ENCODE measurements at places on chromosomes 12 and 14.
A peak's percentile ranks its signal among the peaks of the same experiment; 100 is the strongest.

DNA sequence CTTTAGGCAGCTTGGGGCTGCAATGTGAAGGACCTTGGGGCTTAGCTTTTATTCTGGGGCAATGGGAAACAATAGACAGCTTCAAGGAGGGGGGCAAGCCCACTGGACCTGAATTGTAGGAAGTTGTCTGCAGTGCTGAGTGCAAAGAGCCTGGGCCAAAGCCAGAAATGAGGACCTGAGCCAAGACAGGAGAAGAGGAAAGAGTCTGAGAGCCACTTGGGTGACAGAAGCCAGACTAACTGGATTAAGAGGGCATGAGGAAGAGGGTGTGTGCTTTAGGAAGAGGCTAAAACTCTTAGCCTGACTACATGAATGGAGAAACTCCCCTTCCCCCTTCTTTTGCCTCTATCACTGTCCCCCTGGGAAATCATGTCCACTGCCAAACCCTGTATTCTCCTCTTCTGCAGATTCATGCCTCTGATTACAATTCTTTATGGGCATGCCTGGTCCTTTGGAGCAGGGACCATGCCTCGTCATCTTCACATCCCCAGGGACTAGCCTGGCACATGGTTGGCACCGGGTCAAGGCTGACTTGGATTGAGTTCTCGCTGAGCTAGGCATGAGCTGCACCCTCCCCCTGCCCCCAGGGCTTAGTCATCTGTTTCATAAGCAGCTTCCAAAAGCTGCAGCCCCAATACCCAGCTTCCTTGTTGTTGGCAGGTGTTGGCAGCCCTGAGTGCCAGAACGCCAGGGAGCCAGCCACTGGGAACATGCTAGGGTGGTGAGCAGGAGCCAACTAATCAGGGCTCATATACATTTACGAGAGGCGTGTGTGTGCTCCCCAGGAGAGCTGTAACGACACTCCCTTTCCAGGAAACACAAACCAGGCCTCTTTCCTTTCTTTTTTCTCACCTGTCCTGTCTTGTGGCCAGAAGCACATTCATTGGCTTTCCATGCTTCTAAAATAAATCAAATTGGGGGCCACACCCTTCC is 27.7 kb upstream of the JDP2 start:
- DNase-seq = no peak

DNA sequence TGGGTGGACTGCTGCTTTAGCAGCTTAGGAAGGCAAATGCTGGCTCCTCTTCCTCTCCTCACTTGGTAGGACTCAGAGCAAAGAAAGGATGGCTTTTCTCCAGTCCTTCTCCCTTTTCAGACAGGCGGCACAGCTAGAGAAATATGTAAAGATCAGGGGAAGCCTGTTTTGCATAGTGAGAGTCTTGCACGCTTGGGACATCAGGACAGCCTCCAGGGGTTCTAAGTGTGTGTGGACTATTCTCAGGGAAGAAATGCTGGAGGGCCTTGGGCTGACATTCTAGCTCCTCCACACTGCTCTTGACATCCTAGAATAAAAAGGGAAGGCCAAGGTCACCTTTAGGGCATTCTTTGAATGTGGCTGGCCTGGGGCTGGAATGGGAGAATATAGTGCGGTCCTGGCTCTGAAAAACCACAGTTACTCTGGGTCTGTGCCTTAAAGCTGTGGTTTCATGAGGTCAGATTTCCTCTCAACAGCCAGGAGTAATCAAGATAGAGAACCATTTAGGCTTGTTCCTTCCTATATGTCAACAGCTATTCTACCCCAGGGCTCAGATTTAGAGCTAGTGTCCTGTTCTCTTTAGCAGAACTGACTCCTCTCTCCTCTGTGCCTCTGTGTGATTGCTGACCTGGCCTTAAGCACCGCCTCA is 24.3 kb downstream of the CMA1 start:
- DNase-seq = peak; percentile 73

GRCh38 chr14:85041618-85042017 is 488.3 kb upstream of the FLRT2 start:
- DNase-seq = no peak

GRCh38 chr12:121711361-121712189 is 977 bp upstream of the TMEM120B start:
- peak; percentile 35 for DNase-seq

- DNase-seq = no peak
Observed at GRCh38 chr14:96198430-96199130, 6.1 kb upstream of the BDKRB2 start.

- no peak for DNase-seq
Observed at GRCh38 chr12:5656836-5657235, 224.9 kb downstream of the NTF3 start.

DNA sequence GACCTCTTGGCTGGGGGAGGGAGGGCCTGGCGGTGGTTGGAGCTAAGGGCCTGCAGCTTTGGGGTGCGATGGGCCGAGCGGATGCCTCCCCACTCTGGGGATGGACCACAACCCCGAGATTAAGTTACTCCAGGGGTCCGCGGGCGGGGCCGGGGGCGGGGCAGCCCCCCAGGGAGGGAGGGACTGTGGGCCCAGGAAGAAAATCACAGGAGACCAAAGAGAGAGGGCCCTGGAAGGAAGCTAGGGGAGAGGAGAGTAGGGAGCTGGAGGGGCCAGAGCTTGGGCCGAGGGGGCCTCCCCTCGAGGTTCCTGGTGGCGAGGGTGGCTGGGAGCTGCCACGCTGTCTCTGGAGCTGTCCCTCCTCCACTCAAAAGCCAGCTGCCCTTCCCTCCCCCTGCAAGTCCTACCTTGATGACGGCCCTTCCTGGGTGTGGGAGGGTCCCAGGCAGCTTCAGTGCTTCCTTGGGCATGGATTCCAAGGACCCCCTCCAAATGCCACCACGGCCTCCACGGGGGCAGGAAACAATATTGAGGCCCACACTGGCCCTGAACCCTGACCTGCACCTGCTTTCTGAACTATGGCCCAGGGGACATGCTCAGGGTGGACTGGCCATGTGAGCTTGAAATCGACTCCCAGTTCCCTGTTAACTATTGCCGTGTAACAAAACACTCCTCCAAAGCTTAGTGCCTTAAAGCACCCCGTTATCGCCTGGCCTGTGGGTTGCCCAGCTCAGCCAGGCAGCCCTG is 610 bp upstream of the NUDT14 start:
- DNase-seq = no peak

GRCh38 chr12:6468283-6468575 is 2.2 kb downstream of the VAMP1 start:
- no peak for DNase-seq

DNA sequence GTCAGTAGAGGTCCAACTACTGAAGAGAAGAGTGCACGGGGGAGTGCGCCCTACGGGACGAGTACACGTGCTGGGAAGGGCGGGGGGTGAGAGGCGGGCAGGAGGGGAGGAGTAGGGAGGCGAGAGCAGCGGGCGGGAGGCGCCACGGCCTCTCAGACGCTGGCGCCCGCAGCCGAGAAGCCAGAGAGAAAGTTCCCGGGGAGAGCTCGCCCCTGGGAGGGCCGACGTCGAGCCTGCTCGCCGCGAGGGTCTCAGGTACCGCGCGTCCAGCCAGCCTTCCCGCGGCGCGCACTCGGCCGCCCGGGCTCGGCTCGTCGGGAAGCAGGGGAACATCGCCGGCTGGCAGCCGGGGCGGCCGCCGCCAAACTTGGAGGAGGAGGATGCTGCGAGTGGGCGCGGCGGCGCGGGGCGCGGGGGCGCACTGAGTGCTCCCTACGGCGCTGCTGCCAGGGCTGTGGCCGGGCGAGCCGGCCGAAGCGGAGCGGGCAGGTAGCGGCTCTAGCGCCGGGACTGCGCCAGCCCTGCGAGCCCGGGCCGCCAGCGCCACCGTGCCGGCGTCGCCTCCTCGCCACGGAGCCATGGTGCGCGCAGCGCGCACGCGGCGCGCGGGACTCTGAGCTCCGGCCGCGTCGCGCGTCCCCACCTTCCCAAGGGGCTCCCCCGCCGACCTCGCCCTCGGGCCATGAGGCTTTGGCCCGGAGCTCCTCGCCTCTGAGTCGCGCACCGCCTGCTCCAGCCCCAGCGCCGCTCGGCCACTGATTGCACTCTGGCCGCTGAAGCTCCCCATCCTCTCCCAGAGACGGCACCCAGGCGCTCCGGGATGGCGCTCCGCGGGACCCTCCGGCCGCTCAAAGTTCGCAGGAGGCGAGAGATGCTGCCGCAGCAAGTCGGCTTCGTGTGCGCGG is at the start of gene SLC24A4:
SLC24A4 (plus strand) TSS at position 155 of the 905 bp plus-strand sequence; CDS start at position 821, 666 bp downstream.
- DNase-seq = no peak

DNA sequence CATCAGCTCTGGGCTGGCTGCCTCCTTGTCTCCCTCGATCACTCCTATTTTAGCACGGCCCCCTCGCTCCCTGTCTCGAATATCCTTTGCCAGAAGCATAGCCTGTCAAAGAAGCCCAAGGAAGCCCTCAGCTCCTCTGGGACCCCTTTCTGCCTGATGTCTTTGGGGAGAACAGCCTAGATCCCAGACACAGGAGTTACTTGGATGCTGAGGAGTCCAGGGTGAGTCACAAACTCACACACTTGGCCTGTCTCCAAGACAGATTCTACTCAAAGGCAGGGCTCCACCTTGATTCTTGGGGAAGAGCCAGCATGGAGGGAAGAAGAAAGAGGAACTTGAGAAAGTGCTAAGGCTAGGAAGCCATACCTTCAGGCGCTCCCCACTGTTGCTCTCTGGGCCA is 8.1 kb downstream of the AVIL start:
- peak; percentile 57 for DNase-seq

DNA sequence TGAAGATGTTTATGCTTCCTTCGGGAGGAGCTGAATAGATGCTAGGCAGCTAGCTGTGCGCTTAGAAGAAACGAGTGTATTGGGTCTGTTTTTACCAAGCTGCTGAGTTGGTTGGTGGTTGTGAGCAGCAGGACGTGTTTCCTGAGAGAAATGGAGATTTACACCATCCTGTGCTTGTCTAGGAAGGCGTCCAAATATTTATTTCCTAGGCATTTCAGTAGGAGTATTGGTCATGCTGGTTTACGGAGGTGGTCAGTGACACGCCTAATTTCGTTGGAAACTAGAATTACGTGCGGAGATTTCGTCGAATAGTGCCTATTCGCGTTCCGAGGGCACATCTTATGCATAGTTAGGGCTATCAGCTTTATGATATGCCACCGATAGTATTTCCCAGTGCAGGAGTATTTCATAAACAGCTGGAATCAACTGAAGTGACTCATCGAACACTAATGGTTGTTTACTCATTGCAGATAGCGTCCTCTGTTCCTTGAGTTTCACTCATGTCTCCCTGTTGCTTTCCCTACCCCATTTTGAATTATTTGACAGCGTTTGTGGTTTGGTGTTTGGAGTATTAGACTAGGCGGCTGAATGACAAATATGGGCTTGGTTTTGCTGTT is 780 bp downstream of the TBC1D15 start:
- DNase-seq = peak; percentile 65

DNA sequence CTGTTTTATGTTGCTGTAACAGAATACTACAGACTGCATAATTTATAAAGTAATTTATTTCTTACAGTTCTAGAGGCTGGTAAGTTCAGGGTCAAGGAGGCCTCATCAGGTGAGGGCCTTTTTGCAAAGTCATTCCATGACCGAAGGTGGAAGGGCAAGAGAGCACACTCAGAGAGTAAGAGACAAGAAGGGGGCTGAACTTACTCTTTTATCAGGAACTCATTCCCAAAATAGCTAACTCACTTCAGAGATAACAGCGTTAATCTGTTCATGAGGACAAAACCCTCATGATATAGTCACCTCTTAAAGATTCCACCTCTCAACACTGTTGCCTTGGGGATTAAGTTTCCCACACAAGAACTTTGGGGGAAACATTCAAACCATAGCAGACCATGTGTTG is 51.5 kb upstream of the RNU6-7 start:
- DNase-seq = no peak

GRCh38 chr14:97446087-97446486 is 648.9 kb downstream of the VRK1 start:
- DNase-seq = no peak

GRCh38 chr12:130353081-130353480 is 15.4 kb downstream of the PIWIL1 start:
- no peak for DNase-seq

DNA sequence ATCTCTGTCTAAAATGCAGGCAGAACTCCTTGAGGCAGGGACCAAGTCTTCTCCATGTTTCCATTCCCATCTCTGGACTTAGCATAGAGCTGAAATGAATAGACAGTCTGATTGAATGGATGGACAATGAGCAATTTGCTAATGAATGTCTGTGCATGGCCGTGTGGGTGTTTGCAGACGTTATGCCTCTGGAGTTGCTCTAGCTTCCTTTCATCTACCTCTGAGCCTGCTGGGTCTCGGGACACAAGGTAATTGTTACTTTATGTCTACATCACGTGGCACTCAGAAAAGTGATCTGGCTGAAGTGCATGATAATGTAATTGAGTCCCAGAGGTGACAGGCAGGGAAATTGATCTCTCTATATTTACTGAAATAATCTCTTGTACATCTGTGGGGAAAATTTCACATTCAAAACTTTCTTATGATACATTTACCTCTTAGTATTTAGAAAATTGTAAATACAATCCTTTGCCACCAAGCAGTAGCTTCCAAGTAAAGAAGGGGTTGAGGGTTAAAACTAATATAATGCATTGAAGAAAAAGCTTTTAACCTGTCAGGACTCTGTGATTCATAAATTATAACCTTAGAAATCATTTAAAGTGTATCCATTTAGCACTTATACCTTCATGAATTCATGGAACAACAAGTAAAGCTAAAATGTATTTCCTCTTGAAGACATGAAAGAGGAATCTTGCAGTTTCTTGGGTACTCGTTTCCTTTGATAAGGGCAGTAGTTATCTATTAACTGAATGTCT is 424.1 kb downstream of the APAF1 start:
- no peak for DNase-seq

DNA sequence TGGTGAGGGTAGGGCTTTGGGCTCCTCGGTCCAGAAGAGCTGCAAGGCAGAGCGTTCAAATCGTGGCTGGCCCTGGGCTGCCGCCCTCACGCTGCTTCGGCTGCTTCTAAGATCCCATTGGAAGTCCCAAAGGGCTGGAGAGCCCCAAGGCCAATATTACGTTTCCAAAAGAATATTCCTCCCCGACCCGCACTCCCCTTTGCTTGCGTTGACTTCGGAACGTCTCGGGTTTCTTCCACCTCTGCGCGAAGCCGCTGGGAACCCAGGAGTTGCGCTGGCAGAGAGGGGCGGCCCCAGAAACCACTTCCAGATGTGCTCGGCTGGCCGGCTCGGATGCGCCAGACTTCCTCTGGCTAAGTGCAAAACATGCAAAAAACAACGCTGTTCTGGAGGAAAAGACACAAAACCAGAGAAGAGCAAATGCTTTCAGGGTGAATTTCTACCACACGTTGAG is at the start of gene GLT8D2:
GLT8D2 (minus strand) TSS at position 285 of the 454 bp plus-strand sequence. CDS start 30,539 bp downstream, outside the sequence.
- peak; percentile 18 for DNase-seq

DNA sequence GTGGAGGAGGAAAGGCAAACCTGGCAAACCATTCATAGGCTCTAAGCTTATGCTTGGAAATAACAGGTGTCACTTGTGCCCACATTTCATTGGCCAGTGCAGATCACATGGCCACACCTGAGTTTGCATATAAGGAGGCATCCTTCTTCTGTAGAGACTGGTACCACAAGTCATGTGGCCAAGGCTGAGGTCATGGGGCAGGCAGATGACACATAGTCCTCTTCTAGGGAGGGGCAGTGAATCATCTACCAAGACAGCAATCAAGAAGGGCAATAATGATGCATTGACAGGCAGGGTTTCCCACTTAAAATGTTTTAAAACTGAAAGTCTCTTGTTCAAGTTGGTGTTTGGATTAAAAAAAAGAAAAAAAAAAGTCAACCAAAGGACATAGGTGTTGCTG is 77.3 kb downstream of the DAAM1 start:
- DNase-seq = no peak

All from hematopoietic multipotent progenitor cell treated with erythropoietin and hydrocortisone succinate and interleukin-3 and kit ligand, for 6 days (in vitro differentiated cells).